AG09319 (cell line): ENCODE measurements at places on chromosomes 6 and 20.
A peak's percentile ranks its signal among the peaks of the same experiment; 100 is the strongest.

GRCh38 chr6:53906842-53907241, 112.0 kb downstream of the LRRC1 start:
- DNase-seq: no peak

DNA sequence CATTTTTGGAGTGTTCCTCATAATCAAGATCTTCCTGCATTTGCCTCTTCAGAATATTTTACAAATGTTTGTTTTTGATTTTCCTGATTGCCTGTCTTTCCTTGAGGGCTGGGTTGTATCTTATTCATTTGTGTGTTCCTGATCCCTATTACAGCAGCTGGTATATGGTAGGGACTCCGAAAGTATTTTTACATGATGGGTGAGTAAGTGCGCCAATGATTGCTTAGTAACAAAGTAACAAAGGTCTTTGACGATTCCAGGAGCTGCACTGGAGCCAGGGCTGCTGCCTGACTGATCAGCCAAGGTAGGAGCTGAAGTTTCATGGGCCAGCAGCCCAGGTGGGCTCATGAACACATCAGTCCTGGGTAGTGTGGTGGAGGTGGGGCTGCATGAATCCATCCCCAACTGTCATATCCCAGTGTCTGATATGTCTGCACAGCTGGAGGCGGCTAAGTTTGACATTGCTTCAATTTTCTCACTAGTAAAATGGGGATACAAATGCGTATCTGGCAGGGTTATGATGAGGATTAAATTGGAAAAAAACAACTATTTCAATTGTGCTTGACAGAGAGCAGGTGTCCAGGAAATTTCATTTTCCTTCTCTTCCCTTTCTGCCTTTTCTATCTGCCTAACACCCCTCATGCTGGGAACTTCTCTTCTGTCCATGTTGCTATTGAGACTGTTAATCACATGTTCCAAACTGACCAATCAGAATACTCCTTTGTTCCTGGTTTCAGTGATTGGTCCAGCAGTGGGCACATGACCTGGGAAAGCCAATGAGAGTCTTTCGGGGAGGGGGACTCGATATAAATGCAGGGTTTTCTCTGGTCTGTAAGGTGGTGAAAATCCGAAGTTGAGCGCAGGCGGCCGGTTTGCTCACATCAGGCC, 90.7 kb downstream of the CDH26 start:
- DNase-seq: no peak

DNA sequence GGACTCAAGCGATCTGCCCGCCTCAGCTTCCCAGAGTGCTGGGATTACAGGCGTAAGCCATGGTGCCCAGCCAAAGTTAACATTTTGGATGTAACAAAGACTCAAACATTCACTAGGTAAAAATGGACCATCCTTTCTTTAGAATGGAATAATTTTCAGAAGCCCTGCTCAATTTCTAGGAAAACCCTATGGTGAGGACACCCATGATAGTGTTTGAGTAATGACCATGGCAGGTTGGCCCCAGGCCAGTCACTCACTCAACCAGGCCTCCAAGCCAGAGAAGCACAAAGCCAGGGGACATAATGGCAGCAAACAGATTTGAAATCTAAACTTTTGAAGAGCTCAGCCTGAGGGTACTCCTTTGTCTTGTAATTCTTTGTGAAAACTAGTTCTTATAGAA, 59.9 kb upstream of the GPR6 start:
- DNase-seq: no peak

DNA sequence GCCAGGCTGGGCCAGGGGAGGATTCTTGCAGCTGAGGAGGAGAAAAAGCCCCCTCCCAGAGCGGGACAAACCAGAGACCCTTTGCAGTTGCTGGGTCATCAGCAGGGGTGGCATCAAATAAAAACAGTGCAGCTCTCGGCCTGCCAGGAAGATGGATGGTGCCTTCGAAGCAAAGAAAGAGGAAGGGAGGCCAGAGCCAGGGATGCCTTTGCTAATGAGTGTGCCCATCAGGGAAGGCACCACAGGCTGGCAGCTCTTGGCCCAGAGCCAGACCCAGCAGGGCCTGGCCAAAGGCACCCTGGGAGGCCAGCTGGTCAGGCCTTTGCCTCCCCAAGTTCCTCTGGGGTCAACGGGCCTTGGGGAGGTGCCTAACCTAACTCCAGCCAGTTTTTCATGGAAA, 26.3 kb upstream of the ZNF318 start:
- DNase-seq: no peak

- no peak for DNase-seq
These were observed 122.6 kb upstream of the PLCB4 start for GRCh38 chr20:8946036-8946940.

GRCh38 chr20:3156811-3157619, 2.6 kb downstream of the FASTKD5 start:
- DNase-seq: no peak

GRCh38 chr6:7558781-7559180, 17.3 kb downstream of the DSP start:
- no peak for DNase-seq

GRCh38 chr20:25637247-25637646, 13.4 kb upstream of the NANP start:
- no peak for DNase-seq

DNA sequence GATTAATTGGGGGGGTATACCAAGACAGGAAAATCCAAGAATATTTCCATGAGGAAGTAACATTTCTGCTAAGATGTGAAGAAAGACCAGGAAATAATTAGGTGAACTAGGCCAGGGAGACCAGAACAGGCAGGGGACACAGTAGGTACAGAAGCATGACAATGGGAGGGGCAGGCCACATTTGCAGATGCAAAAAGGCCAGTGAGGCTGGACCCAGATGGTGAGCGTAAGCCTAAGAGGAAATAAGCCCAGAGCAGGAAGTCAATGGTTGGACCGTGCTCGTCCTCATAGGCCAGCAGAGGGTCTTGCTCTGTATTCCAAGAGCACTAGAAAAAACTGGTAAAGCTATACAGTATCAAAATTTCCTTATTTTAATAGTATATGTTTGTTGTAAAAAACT, 9.4 kb downstream of the CEP162 start:
- DNase-seq: no peak

- no peak for DNase-seq
These were observed 13.5 kb upstream of the GFOD1 start for GRCh38 chr6:13500915-13501314.

- DNase-seq: no peak
These were observed 93.8 kb upstream of the RNF217 start for GRCh38 chr6:124868481-124868880.

DNA sequence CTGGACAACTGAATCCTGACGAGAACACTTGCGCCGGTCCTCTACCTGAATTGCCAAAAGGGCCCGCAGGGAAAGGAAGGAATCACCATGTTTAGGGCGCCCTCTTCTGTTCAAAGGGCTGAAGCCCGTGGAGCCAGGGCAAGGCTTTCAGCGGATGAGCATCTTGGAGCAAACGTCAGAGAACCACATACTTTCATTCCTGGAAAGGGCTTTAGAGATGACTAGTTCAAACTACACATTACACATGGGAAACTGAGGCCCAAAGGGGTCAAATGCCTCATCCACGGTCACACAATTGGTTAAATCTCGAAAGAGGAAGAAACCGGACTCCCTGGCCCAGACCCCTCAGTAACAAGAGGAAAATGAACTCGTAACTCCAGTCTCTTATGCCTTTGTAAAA, 11.5 kb upstream of the ZNF133 start:
- peak; percentile 14 for DNase-seq

DNA sequence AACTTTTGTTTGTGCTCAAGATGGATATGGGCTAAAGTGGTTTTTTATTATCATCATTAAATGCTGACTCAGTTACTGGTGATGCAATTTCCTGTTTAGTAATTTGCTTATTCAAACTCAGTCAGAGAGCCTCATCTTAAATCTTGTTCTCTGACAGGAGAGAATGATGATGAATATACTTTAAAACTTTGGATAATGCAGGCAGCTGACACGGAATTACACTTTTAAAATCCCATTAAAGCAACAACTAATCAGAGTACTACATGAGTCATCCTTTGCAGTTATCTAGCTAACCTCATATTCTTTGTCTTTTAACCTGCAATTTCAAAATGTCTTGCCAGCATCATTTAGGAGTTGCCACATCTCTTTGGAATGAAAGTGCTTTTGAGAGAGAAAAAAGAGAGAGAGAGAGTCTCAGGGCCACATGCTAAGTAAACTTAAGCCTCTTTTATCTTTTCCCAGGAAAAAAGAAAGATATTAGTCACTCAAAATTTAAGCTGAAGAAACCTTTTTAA, 9.2 kb upstream of the C6orf141 start:
- DNase-seq: peak; percentile 10

- DNase-seq: no peak
These were observed 158.3 kb downstream of the GRM4 start for GRCh38 chr6:33987531-33988021.

GRCh38 chr6:82589509-82590206, 226.0 kb downstream of the TPBG start:
- peak; percentile 8 for DNase-seq

DNA sequence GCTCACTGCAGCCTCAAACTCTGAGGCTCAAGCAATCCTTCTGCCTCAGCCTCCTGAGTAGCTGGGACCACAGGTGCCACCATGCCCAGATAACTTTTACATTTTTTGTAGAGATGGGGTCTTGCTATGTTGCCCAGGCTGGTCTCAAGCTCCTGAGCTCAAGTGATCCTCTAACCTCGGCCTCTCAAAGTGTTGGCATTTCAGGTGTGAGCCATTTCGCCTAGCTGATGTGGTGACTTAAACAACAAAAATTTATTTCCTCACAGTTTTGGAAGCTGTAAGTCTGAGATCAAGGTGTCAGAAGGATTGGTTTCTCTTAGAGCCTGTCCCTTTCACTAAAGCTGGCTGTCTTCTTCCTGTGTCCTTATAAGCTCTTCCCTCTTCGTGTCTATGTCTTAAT, 15.0 kb upstream of the JARID2 start:
- no peak for DNase-seq

GRCh38 chr6:25340431-25341202, 61.4 kb downstream of the CARMIL1 start:
- DNase-seq: no peak

- no peak for DNase-seq
These were observed 9.0 kb downstream of the GNAS-AS1 start for GRCh38 chr20:58841539-58842264.

GRCh38 chr20:11672959-11673358, 244.7 kb upstream of the BTBD3 start:
- DNase-seq: no peak

- DNase-seq: no peak
These were observed 80.2 kb downstream of the CDH4 start for GRCh38 chr20:61332016-61332975.

DNA sequence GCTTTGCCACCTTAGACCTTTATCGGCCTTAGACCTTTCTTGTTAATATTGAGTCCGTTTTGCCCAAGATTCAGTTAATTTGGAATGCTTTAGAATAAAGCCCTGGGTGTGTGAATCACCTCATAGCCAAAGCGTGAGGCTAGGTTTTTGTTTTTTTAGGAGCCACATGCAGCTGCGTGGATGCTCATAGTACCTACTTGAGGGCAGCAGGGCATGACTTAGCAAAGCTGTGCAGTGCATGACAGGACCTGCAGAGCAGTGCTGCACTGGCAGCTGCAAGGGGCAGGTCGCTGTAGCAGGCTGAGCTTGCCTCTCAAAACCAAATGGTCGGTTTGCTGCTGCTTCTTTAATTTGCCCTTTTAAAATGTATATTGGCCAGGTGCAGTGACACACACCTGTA, 116.1 kb downstream of the JAG1 start:
- DNase-seq: no peak

- no peak for DNase-seq
These were observed 41.4 kb downstream of the HBS1L start for GRCh38 chr6:135013211-135013610.

DNA sequence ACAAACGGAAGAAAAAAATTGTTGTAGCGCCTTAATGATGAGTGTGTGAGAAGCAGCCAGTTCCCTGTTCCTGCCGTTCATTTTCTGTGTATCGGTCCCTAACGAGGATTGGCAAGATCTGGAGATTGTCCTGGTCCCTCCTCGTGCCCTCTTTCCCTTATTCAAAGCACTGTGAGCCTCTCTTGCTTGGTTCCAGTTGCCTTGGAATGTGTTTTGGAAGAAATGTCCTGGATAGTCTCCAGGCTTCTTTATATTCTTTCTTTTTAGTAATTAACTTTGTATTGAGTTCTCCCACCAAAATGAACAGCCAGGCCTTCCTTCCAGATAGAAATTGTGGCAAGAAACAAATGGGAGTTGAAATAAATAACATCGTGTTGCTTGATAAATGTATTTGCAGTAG, 348.3 kb downstream of the CDH26 start:
- no peak for DNase-seq

GRCh38 chr6:22925304-22925835, 356.0 kb downstream of the HDGFL1 start:
- no peak for DNase-seq

- no peak for DNase-seq
These were observed 1336.7 kb upstream of the CITED2 start for GRCh38 chr6:140711019-140711613.

DNA sequence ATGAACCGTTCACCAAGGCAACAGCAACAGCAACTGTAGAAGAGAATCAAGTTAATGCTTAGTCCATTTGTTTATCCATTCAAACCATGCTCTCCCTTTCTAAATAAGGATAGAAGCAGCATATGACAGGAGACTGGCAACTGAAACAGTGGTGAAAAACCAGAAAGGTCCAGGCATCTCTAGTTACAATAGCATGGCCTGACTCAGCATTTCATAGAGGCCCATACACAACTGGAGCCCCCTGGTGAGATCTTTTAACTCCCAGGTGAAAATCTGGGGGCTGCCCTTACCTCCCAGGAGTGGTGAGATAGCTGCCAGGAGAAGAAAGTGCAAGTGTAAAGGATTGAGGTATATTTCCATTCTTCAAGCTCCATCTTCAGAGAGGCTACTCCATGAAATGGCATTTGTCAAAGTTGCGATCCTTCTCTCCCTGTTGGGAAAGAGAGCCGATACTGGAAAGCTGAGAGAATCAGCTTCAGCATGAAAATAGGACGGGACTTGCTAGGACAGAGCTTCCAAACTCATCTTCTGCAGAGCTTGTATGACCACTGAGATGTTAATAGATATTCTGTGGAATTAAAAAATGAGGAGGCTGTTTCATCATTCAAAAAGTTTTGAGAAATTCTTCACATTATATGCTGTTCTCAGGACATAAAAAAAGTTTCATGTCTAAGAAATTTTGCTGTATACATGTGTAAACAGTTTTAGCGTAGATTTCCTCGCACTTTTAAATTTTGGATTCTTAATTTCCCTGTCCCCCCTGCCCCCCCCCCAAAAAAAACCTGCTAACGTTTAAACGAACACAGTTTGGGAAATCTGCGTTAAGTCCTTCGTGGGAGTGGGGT, 10.9 kb upstream of the SLC2A12 start:
- DNase-seq: no peak

DNA sequence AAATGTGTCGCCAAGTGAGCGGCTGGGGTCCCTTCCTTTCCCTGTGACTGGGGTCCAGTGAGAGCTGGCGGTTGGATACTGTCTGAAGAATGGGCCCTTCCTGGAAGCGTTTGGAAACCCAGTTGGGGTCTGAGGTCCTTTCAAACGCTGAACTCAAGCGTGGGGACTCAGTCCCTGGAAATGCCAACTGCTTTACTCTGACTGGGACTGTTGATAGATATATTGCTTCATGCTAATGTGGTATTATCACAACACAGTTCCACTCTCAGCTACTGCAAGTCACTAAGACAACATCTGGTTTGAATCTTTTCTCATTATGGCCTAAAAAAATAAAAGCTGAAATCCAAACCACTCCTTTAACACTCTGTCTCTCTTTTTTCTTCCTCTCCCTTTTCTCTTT, 23.7 kb upstream of the PSMF1 start:
- peak; percentile 4 for DNase-seq

- no peak for DNase-seq
These were observed 259.3 kb upstream of the RIN2 start for GRCh38 chr20:19498756-19499155.

- no peak for DNase-seq
These were observed 268.8 kb downstream of the TMEM242 start for GRCh38 chr6:157054531-157054979.
